Epithelial cell of prostate (primary cell): ENCODE measurements at places on chromosomes 7 and 10.

DNA sequence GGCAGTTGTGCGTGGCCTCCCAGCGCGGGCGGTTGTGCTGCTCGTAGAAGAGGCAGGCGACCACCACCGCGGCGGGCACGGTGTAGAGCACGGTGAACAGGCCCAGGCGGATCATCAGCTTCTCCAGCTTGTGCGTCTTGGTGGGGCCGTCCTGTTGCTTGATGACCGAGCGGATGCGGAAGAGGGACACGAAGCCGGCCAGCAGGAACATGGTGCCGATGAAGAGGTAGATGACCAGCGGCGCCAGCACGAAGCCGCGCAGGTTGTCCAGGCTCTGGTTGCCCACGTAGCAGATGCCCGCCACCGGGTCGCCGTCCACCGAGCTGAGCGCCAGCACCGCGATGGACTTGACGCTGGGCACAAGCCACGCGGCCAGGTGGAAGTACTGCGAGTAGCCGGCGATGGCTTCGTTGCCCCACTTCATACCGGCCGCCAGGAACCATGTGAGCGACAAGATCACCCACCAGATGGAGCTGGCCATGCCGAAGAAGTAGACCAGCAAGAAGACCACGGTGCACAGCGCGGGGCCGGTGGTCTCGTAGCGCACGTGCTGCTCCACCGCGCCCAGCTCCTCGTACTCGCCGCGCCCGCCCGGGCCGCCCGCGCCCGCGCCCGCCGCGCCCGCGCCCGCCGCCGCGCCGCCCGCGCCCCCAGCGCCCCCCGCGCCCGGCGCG is 2.2 kb downstream of the FZD8 start:
- DNase-seq: no peak

GRCh38 chr10:24010436-24010970 is 198.4 kb upstream of the KIAA1217 start:
- no peak for DNase-seq

DNA sequence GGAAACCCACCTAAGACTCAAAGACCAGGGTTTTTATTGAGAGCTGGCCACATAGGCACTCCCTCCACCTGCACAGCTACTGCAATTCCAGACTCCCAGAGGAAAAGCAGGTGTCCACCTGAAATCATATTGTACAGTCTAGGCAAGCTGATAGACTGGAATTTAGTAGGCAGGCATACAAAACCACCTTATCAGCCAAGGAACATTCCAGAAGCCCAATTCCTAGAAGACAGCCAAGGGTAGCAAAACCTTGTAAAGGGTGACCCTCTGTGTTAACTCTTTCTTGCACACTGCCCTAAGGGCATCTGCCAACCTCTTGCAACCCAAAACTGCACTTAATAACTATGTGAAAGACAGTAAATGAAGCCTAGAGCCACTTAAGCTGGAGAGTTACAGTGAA is 5.3 kb downstream of the TMEM176A start:
- DNase-seq: no peak

GRCh38 chr7:149598721-149599308 is 101.2 kb upstream of the ZNF746 start:
- DNase-seq: peak; percentile 10

- DNase-seq: no peak
These were observed 35.0 kb downstream of the INPP5A start for GRCh38 chr10:132572545-132572937.
